ENCODE measurements at places on chromosomes 16 and 17.

DNA sequence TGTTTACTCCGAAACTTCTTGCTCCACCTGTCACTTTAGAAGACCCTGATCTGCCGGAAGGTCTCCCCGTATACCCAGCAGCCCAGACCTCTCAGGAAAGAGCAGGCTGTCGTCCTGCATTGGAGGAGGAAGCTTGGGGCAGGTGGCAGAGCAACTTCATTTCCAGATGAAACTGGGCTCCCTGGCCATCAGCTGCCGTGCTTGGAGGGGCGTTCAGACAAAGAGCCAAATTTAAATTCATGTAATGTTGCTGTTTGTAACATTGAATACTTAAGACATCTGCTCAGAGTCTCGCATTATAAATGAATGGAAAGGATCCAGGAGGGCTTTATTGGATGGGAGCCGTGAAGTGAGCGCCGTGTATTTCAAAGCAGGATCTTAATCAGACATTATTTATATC is 628.5 kb downstream of the MAF start:
- no peak for DNase-seq

DNA sequence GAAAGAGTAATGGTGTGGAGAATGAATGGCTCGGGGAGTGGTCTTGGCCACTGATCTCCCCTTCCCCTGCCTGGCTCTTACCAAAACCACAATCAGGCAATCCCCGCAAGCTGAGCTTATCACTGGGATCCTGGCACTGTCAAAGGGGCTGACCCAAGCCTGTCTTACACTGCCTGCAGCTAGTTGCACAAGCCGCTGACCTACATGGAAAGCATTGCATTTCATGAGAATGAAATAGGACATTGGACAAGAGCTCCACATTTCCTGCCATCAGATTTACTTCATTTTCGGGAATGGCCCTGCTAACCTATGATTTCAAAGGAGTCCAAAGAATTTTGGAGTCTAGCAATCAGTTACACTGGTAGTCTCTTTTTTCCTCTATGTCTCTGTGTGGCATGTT is 146.4 kb downstream of the PCTP start:
- no peak for DNase-seq

DNA sequence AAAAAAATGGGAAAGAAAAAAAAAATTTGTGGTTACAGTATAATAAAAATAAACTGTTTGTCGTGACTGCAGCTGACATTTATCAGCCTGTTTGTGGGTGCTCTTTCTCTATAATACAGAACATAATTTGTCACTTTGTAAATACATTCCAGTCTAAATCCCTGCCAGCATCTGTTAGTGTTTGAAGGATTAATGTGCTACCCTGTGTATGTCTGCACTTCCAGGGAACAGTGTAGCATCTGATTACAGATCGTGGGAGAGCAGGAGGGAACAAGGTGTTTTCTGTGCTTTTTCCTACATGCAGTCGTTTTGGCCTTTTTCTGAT is 265.1 kb downstream of the WWOX start:
- DNase-seq: no peak

- no peak for DNase-seq
Measured at GRCh38 chr17:19539841-19540311, 6.2 kb downstream of the SLC47A1 start.

DNA sequence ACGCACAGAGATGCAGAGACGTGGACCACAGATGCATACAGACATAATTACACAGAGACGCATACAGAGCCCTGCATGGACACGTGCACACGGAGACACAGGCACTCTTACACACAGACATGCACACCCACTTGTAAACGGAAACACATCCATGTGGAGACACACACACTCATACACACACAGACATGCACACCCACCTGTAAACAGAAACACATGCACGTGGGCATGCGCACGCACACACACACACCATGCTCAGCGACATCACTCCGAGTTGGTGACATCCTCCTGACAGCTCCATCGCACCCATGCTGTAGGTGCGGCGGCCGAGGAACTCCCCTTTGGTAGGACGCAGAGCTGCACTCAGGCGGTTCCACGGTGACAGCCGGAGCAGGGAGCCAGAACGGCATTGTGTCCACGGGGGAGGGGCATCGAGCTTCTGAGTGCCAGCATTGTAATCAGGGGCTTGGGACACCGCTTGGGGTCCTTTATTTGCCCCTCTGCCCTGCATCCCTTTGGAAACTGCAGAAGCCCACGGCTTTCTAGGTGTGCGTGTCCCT is 233.5 kb downstream of the RBFOX3 start:
- no peak for DNase-seq

DNA sequence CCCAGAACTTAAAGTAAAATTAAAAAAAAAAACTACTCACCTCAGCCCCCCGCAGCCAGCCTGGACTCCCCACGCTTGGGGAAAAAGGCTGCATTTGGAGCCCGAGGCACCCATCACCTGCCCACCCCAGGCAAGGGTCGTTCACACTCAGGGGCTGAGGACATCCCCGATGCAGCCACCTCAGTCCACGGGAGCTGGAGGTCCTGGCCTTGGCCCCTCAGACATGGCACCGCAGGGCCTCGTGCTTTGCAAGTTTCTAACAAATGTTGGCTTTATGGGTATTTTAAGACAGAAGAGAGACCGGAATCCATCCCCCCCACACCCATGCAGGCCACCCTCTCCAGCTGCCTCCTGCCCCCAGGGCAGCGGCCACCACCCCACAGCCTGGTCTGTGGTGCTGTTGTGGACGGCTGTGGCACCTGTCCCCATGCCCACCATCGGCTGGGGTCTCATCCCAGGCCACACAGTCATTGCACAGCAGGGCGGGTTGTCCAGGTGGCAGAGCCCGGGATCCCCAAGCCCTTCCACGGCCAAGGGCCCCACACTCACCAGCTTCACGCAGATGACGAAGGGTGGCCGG is 116.4 kb upstream of the ZNF750 start:
- DNase-seq: no peak

DNA sequence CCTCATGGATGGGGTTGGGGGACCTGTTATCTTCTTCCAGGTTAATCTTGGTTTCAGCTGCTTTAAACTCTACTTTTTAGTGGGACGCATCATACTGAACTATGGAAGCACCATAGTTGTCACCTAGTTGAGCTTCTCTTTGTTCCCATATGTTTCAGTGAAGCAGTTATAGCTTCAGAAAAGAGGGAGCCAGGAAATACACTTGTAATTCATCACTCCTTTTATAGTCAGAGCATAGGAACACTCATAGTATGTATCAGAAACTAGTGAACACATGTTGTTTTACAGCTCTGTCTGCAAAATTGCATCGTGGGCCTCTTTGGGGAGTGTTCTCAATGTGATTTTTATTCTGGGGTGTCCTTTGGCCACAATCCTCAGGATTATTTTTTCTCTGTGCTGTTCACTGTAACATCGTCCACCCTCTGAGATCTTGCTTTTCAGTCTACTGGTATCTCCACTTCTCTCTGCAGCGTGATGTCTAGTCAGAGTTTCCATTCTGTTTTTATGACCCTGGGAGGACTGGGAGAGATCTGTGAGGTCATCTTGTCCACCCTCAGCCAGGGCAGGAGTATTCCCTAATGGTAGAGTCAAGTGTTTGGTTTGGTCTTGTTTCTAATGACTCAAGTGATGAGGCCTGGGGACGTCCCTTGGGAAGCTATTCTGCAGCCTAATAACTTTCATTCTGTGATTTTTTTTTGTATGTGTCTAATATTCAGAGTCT is 585.4 kb downstream of the WWOX start:
- no peak for DNase-seq

DNA sequence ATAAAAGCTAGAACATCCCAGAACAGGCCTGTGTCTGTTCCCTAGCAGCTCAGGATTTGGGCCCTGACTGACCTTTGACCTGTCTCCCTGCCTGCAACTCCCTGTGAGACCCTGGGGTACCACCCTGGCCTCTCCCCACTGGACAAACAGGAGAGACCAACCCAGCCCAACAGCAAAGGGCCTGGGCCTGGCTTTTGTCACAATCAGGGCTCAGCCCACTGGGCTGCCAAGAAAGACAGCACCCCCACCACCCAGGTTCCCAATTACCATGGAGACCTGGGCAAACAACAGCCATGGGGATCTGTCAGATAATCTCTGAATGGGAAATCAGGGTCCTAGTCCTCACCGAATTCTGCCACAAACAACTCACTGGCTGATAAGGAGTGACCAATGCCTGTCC is 11.1 kb downstream of the PLLP start:
- no peak for DNase-seq

DNA sequence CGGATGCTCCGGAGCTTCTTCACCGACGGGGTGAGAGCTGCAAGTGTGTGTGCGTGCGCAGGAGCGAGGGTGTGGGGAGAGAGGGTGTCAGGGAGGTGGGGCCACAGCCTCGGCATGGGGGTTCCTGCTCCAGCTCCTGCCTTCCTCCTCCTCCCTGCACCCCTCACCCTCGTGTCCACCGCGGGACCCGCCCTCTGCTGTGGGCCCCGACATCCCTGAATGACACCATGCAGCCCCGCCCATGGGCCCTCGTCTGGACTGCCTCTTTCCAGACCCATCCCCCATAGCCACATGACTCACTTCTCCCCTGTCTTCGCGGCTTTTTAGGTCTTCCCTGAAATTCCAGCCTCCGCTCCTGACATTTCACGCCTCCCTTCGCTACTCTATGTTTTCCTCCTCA is 41.6 kb downstream of the ARHGAP23 start:
- no peak for DNase-seq

DNA sequence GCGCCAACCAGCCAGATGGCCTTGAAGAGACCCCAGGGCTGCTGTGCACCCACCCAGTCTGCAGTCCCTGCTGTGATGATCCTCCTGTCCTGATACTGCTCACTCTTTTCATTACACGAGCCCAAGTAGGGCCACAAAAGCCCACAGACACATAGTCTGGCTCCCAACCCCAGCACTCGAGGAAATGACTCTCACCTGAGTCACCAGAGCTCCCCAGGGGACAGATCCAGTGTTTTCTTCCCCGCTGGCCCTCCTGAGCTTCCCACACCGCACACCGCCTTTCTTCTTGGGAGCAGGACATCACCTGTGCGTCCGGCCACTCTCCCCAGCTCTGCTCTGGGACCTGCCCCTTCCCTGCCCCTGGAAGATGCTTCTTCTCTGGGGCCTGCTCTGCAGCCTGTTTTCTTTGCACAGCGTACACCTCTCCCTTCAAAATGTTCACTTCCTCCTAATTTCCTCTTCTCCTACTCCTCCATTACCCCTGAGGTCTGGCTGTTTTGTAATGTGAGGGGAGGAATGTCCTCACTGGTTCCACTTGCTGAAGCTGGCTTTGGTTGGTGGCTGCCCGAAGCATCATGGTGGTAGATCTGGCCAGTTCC is 2.0 kb upstream of the SCN4A start:
- DNase-seq: no peak

DNA sequence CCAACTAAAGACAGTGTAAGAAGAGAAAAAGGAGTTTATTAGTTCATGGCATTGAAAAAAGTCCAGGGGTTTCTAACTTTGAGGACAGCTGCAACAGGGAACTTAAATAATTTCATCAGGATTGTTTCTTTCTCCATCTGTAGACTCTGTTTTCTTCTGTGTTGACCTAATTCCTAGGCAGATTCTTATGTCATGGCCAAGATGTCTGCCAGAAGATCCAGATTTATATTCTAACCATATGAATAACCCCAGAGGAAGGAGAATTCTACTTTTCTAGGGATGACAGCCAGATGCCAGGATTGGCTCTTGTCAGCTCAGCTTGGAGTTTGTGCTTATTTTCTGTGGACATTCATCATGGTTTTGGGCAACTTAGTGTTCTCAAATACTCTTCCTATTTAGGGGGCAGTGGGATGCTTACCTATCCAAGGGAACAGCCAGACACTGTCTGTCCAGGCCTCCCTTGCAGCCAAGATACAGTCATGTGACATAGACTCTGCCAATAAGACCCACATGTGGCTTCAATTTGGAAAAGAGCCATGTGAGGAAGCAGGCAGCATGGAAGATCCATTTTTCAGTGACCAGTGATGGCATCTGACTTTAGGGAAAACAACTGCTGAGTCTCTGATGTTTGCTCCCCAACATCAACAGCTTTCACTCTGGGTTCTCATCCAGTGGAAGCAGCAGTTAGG is 18.2 kb downstream of the PCTP start:
- DNase-seq: no peak

DNA sequence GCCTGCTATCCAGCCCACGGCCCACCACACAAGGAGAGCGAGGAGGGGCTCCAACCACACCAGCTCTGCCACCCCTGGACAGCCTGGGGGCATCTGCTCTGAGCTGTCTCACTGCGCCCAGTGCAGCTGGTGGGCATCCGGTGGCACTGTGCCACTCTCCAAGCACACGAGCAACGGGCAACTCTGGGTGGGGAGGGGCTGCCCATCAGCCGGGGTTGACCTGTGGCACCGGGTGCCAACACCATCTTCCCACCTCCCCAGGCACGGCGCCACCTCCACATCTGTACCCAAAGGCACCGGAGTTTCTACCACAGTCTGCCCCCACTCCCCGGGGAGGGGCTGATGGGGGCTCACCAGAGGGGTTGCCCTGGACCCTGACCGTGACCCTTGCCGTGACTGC is 241.8 kb downstream of the RBFOX3 start:
- no peak for DNase-seq

GRCh38 chr16:88088161-88088581 is 136.9 kb downstream of the BANP start:
- DNase-seq: no peak

- no peak for DNase-seq
Measured at GRCh38 chr17:80781211-80781610, 210.4 kb upstream of the CHMP6 start.

DNA sequence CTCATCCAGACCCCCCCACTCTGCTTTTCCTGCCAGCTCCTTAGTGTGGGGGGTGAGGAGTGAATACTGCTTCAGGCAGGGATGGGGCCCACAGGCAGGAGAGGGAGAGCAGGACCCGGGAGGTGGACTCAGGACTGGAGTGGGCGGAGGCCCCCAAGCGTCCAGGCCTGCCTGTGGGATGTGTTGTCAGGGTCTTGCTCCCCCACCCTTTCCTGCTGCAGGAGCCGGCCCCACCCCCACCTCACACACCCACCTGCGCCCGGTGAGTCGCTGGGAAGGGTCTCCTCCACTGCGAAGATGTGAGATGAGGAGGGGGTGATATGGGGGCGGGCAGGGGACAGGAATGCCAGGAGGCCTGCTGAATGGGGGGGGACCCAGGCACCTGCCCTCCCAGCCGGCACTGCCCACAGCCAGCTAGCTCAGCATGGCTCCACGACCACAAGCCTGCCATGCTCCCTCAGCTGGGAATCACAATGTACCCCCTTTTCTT is 1.1 kb downstream of the FAM171A2 start:
- no peak for DNase-seq

DNA sequence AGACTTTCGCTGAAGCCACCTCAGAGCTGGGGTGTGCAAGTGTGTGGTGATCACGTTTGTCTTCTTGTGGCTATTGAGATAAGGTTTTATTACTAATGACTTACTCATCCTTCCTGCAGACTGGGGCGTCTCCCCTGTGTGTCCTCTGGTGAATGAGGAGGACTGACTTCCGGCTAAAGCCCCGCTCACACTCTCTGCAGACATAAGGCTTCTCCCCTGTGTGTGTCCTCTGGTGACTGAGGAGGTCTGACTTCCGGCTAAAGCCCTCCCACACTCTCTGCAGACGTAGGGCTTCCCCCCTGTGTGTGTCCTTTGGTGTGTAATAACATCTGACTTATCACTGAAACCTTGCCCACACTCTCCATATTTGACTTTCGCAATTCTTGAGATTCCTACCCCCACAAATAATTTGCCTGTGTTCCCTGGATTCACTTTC is 19.4 kb downstream of the PRDM7 start:
- DNase-seq: peak; percentile 14

Data from CD4-positive, alpha-beta T cell treated with Interleukin-4 for 4 hours (primary cell).